Stimulated activated CD4-positive, alpha-beta T cell treated with anti-CD3 and anti-CD28 coated beads, Interleukin-1b, Interleukin-23, amount 100 ng/mL, for 4 hours (primary cell): ENCODE measurements at places on chromosomes 2 and 18.

GRCh38 chr2:102637358-102637757 is 18.0 kb downstream of the SLC9A2 start:
- no peak for DNase-seq

- no peak for DNase-seq
Measured at GRCh38 chr18:58911766-58912165, 47.1 kb downstream of the ZNF532 start.

GRCh38 chr2:168773719-168774521 is 28.5 kb upstream of the NOSTRIN start:
- DNase-seq: no peak

- no peak for DNase-seq
Measured at GRCh38 chr2:27870724-27871123, 19.5 kb downstream of the RBKS start.

- DNase-seq: no peak
Measured at GRCh38 chr2:136297312-136297711, 179.4 kb upstream of the CXCR4 start.

- DNase-seq: no peak
Measured at GRCh38 chr2:173955004-173955403, 10.2 kb downstream of the SP3 start.

DNA sequence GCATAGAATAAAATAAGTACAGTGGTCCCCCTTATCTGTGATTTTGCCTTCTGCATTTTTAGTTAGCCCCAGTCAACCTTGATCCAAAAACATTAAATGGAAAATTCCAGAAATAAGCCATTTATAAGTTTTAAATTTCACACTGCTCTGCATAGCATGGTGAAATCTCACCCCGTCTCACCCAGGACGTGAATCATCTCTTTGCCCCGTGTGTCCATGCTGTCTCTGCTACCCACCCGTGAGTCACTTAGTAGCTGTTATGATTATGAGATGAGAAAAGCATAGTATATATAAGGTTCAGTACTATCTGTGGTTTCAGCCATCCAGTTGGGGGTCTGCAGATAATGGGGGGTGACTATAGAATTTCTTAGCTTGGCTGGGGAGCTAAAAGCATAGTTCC is 67.3 kb downstream of the RHBDD1 start:
- DNase-seq: no peak

- no peak for DNase-seq
Measured at GRCh38 chr2:188320861-188321260, 29.2 kb downstream of the GULP1 start.

DNA sequence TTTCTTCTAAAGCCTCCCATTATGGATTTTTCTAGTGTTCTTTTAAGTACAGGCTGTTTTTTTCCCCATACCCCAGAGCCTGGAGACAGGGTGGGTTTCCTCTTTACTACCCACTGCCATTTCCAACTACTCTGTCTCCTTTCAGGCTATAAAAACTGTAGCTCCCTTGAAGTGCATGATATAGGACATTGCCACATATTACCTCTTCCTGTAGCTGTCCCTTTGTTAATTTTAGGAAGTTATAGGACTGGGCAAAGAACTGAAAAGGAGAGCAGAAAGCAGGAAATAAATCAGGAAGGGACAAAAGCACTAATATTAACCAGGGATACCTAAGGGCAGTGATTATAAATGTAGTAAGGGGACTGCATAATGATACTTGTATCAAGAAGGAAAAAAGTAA is 54.1 kb downstream of the VIL1 start:
- no peak for DNase-seq

GRCh38 chr18:9709304-9709877 is 1.3 kb downstream of the RAB31 start:
- no peak for DNase-seq

DNA sequence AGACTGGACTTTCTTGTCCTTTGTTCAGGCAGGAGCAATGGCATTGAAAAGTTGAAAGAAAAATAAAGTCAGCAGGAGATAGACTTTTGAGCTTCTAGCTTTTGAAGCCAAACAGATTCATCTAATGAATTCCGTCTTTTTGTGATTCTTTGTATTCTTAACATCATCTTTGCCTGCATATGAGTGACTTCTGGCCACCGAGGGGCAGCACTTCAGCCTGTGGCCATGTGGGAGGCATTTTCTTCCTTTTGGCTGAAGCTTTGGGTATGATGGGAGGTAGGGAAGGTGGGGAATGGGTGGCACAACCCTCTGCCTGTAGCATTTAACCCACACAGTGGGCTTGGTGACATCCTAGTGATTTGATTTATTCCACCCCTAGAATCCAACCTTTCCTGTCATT is 220.6 kb downstream of the SETBP1 start:
- DNase-seq: no peak

GRCh38 chr2:43896906-43897305 is 58.1 kb downstream of the ABCG8 start:
- no peak for DNase-seq

- DNase-seq: no peak
Measured at GRCh38 chr2:62016957-62017356, 111.5 kb downstream of the COMMD1 start.

DNA sequence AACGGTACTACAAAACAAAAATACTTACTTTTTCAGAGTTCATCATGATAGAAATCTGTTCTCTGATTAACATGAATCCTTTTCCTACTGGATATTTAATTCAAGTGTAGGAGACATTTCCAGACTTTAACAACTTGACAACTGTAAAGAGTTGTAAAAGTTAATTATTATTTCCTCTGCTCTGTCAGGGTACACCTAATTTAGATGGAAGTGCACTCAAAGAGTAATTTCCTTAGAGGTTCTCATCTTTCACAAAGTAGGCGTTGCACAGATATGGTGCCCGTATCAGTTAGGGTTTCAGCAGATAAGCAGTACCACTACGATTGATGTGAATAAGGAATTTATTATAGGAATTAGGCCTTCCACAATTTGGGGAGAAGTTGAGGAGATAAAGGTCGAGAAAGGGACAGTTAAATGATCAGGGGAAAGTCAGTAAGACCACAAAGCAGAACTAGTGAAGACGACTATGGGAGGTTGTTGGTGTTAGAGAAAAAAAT is 16.2 kb upstream of the PDE11A start:
- no peak for DNase-seq

GRCh38 chr2:70958759-70959158 is 19.7 kb upstream of the ANKRD53 start:
- no peak for DNase-seq

DNA sequence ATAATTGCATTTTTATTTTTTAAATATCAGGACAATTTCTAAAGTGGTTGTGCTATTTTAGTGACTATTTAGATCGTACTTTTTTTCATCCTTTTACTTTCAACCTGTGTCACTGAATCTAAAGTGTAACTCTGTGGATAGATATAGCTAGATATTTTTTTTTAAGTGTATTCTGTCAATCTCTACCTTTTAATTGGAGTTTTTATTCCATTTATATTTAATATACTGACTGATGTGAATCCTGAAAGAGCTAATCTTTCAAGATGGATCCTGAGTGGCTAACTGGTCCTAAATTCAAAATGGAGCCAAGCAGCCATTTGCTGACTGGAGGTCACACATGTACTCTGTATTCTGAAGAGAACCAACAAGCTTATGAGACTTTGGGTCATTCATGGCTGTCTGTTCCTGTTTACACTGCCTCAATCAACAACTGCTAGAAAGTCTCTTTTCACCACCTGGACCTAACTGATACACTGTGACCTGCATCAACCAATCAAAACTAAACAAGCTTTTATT is 4.6 kb upstream of the PSMD14 start:
- DNase-seq: no peak

GRCh38 chr2:166609183-166609959 is 115.3 kb upstream of the SCN7A start:
- DNase-seq: no peak

- no peak for DNase-seq
Measured at GRCh38 chr2:88176352-88176984, 6.3 kb downstream of the THNSL2 start.

GRCh38 chr2:206296128-206296527 is 21.7 kb downstream of the ZDBF2 start:
- no peak for DNase-seq

- no peak for DNase-seq
Measured at GRCh38 chr18:47557160-47557559, 305.7 kb upstream of the SKOR2 start.

GRCh38 chr2:53476834-53477233 is 290.8 kb upstream of the CHAC2 start:
- no peak for DNase-seq

GRCh38 chr2:160423126-160423525 is 70.5 kb downstream of the RBMS1 start:
- DNase-seq: no peak

DNA sequence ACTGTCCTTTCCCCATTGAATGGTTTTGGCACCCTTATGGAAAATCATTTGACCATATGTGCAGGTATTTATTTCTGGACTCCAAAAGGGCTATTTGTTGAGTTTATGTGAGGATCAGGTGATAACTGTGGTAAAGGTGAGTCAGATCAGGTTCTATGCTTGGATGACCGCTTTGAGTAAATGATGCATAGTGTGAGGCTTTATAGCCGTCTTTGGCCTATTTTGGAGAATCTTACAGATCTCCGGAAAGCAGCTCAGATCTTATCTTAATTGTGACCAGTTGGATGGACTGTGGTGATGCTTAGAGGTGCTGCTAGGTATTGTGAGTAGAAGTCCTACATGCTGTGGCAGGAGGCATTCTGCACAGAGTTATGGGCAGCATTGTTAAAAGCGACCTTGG is 126.2 kb downstream of the METTL8 start:
- no peak for DNase-seq

- DNase-seq: no peak
Measured at GRCh38 chr2:54878182-54878581, 154.7 kb downstream of the EML6 start.

DNA sequence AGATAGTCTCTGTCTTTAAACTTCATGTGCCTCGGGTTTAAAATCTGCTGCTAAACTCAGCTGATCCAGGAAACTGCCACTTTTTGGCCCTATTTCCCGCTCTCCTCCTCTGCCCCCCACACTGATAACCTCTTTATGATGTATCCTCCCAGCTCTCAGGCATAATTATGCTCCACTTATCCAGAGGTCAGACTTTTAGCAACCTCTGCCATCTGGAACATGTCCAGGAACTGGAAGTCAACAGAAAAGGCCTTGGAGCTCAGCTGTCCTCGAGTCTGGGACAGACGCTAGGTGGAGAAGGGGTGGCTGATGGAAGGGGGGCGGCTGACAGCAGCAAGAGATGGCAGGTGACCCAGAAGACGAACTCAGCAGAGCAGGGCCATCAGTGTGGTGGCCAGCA is 41.2 kb downstream of the ASAP2 start:
- DNase-seq: no peak
